ENCODE measurements at places on chromosomes 1 and 21.

- no peak for DNase-seq
These were observed 1.0 kb downstream of the HPCAL4 start for GRCh38 chr1:39690225-39690624.

- no peak for DNase-seq
These were observed 119.4 kb downstream of the SLC45A1 start for GRCh38 chr1:8437347-8437746.

GRCh38 chr21:40847951-40848350, 993 bp upstream of the DSCAM start:
- no peak for DNase-seq

GRCh38 chr1:107277022-107277421, 136.2 kb downstream of the NTNG1 start:
- DNase-seq: peak; percentile 5

DNA sequence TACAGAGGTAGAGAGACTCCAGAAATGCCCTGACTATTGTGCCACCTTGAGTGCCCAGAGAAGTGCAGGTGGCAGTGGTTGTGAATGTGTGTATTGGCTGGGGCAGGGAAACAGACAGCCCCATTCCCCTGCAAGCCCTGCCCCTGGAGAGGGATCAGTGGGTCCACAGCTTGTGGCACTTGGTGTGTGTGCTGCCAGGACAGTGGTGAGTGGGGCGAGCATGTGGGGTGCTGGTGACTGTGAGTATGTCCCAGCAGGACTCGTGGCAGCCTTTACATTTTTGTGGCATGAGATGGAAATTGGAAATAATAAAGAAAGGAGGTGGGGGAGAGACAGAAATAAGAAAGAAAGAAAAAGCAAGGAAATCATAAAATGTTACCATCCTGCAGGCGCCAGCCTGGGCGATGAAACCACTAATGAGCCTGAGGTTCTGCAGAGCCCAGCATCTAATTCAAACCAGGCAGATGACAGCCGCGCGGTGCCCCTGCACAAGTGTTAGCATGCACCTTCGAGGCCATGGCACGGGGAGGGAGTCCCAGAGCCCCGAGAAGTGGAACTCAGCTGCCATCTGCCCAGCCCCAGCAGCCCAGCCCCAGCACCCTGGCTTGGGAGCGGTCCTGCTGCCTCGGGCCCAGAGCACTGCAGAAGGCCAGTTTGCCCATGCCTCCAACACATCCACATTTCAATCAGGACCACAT, 49.1 kb upstream of the ZBTB40 start:
- DNase-seq: no peak

DNA sequence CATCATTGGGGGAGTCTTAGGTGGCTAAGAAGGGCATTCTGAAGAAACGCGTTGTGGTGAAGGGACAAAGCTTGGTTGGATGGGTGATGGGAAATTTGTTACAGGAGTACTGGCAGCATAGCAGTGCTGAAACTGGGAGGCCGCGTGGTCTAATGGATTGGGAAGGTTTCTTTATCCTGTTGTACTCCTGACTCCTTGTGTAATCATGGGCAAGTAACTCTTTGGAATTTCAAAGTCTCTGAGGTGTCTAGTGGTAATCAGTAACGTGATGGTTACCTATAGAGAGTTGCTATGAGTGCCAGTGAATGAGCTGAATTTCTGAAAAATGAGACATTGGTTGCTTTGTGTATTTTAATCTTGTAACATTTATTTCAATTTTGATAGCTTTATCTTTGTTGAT, 18.5 kb downstream of the DONSON start:
- no peak for DNase-seq

GRCh38 chr1:81600363-81600762, 200.4 kb upstream of the ADGRL2 start:
- no peak for DNase-seq

DNA sequence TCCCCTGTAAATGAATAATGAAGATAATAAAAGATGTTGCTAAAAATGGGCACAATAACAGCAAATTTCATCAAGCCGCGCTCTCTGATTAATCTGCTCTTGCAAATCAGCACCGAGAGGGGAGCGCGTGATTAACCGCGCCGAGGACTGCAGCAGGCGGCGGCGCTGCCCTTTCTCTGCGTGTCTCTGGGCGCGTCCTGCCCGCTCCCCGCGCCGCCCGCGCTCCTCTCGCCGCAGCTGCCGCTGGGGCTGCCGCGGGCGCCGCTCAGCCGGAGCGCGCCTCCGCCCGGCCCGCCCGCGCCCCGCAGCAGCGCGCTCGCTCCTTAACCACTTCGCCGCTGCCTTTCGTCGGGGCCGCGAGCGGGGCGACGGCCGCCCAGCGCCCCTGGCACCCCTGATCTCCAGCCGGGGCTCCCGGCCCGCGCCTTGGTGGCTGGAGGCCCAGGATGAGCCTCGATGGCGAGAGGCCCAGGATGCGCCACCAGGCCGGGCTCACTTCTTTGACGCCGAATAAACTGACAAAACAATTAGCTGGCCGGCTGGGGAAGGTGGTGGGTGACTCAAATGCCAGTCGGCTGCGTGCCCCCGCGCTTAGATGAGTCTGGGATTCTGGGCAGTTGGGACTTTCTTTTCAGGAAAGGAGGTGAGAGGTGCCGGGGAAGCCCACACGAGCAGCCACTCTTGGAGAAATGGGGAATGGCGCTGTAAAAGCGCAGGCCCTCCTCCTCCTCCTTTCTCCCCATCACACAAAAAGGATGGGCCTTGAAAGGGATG, 221.4 kb upstream of the PKN2 start:
- DNase-seq: peak; percentile 63

- DNase-seq: no peak
These were observed 22.8 kb downstream of the CDC7 start for GRCh38 chr1:91523482-91523881.

- DNase-seq: no peak
These were observed 91.6 kb downstream of the CD247 start for GRCh38 chr1:167426716-167427115.

GRCh38 chr1:101756411-101756810, 240.3 kb downstream of the OLFM3 start:
- no peak for DNase-seq

- no peak for DNase-seq
These were observed 14.2 kb upstream of the CYP4B1 start for GRCh38 chr1:46784666-46785065.

- no peak for DNase-seq
These were observed 20.8 kb upstream of the ENSA start for GRCh38 chr1:150650193-150650592.

DNA sequence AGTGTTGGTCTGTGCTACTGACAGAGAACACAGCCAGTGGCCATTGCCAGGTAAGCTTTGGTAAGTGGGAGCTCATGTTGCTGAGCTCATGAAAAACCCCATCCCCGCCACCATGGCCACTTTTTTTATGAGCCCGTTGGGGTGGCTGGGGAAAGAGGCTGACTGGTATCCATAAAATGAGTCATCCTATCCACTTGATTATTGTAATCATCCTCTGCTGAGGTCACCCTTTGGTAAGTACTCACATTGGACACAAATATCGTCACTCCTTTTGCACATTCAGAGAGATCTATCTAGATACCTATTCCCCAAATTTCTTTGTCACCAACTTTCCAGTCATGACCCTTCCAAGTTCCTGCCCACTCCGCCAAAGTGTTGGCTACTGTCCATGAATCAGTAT, 22.0 kb downstream of the SLAMF7 start:
- DNase-seq: no peak

GRCh38 chr1:87869567-87869966, 540.9 kb downstream of the LMO4 start:
- DNase-seq: no peak

DNA sequence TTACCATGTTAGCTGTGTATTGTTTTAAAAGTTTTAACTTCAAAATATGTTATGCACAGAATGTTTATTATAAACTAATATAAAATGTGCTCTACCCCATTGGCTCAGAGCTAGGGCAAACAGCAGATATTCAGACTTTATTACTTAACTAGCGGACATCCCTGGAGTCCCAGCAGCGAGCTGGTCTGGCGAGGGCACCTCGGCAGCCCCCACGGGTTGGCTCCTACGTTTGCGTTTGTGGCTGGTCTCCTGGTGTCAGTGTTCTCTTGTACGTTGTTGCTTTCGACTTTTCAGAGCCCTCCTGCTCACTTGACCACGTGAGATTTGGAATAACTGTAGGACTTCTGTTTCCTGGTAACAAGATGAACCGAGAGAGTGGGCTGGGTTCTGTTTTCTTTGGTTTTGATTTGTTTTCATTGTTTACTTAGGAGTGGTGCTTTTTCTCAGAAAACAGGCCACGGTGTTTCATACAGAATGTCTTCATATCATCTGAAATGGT, 44.5 kb downstream of the CBS start:
- DNase-seq: no peak

GRCh38 chr1:44945967-44946366, 40.4 kb downstream of the EIF2B3 start:
- no peak for DNase-seq

DNA sequence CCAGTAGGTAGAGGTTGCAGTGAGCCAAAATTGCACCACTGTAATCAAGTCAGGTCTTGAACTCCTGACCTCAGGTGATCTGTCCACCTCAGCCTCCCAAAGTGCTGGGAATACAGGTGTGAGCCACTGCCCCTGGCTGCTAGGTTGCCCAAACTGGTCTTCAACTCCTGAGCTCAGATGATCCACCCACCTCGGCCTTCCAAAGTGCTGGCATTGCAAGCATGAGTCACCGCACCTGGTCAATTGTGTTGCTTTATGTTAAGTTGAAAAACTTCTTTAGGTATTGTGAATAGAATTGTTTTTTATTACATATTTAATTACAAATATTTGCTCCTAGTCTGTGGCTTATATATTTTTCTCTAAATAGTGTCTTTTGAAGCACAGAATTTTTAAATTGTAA, 80.5 kb downstream of the PRKAB2 start:
- DNase-seq: no peak

- DNase-seq: no peak
These were observed 64.2 kb upstream of the MRPS6 start for GRCh38 chr21:34009193-34009592.

- DNase-seq: no peak
These were observed 36.0 kb downstream of the ABCG1 start for GRCh38 chr21:42254651-42255601.

- DNase-seq: no peak
These were observed 108.7 kb downstream of the TSEN15 start for GRCh38 chr1:184160236-184160635.

- DNase-seq: no peak
These were observed 24.3 kb downstream of the RTCA start for GRCh38 chr1:100290291-100290690.

GRCh38 chr1:53369034-53369750, 41.3 kb upstream of the LRP8 start:
- no peak for DNase-seq

DNA sequence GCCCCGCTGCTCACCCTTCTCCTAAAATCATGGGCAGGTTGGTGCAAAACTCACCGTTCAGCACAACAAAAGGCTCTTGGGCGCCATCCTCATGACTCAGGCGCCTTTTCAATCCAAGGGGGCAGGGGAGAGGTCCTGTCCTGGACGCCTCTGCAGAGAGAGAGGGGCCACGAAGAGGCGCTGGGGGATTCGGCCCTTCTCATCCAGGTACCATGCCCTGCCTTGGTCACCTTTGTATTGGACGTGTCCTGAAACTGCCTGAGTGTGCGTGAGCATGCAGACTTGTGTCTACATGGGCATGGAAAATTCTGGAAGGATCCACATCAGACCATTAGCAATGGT, 53.5 kb downstream of the SLC37A1 start:
- no peak for DNase-seq

GRCh38 chr1:235079443-235080296, 49.0 kb downstream of the TOMM20 start:
- peak; percentile 20 for DNase-seq

DNA sequence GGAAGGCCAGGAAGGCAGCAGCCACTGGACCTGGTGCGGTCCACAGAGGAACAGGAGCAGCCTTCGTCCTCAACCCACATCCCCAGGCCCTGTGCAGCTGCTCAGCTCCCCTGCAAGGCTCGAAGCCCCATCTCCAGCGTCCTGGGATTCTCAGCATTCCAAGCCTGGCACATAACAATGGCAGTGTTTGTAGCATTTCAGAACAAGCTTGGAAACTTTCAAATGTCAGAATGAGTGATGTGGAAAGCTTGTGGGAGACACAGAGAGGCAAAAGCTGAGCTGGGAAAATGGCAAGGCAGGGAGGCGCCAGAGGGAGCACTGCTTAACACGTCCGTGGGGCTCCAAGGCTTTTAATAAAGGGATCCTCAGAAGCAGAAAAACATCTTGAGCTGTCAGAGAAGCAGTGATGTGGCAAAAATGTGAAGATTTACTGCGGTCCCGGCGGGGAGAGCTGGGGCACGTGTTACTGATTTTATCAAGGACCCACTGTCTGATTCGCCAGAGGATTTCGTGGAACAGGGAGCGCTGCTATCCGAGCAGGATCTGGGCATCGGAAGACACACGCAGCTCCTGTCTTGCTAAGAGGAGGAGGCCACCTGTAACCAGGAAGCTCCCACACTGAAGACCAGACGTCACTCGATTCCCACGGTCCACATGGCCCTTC, 38.1 kb downstream of the TOMM20 start:
- no peak for DNase-seq

- no peak for DNase-seq
These were observed 13.3 kb downstream of the FCRL1 start for GRCh38 chr1:157806431-157807149.
